ENCODE measurements at places on chromosomes 6 and 20.

GRCh38 chr6:53216301-53216700 is 67.7 kb upstream of the GCM1 start:
- DNase-seq: no peak

DNA sequence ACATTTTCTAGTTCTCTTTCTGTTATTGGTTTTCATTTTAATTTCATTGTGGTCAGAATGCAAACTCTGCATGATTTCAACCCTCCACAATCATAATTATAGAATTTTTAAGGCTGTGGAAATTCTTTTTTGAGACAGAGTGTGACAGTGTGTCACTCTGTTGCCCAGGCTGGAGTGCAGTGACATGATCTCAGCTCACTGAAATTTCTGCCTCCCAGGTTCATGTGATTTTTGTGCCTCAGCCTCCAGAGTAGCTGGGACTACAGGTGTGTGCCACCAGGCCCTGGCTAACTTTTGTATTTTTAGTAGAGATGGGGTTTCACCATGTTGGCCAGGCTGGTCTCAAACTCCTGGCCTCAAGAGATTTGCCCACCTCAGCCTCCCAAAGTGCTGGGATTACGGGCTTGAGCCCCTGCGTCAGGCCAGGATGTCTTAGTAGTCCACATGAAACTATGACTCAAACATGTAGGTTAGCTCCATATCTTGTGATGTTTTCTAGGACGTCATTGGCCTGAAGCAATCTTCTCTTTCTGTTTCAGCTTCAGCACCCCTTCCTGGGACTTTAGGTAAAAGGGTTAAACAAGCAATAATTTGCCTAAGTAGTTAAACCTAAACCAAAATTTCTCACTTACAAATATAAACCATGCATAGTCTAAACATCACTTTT is 47.4 kb upstream of the SAMD3 start:
- DNase-seq: no peak

DNA sequence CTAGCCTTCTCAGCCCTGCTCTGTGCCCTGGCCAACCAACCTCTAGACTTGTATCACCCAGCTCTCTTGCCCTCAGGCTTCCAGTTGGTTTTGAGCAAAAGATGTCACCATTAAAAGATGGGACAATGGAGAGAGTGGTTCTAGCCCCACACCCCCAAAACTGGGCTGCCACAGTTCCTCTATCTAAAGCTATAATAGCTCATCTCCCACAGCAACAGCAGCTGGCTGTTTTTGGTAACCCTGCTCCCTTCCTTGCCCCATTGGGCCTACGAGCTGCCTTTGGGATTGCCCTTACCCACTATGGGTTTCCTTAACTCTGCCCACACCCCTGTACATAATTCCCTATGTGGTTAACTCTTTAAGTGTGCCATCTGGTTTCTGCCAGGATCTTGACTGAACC is 7.6 kb upstream of the SRSF3 start:
- no peak for DNase-seq

- DNase-seq: no peak
Observed at GRCh38 chr6:55696041-55696440, 117.0 kb upstream of the HMGCLL1 start.

GRCh38 chr6:53767941-53768340 is 26.9 kb upstream of the LRRC1 start:
- DNase-seq: no peak

DNA sequence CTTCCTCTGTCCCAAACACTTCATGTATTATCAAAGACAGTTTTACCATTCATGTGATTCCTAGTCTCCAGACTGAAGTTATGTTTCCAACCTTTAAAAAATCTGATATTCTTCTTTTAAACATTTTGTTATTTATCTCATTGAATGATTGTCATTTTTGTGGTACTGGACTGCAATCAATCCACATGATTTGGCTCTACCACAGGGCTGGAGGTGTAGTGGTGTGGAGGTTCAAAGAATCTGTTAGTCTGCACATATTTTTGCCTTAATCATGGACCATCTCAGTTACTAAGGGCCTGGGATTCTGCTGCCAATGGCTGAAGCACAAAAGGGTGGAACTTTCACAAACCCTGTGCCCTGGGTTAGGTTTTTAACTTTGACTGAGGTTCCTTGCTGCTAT is 164.1 kb upstream of the JAG1 start:
- DNase-seq: no peak

DNA sequence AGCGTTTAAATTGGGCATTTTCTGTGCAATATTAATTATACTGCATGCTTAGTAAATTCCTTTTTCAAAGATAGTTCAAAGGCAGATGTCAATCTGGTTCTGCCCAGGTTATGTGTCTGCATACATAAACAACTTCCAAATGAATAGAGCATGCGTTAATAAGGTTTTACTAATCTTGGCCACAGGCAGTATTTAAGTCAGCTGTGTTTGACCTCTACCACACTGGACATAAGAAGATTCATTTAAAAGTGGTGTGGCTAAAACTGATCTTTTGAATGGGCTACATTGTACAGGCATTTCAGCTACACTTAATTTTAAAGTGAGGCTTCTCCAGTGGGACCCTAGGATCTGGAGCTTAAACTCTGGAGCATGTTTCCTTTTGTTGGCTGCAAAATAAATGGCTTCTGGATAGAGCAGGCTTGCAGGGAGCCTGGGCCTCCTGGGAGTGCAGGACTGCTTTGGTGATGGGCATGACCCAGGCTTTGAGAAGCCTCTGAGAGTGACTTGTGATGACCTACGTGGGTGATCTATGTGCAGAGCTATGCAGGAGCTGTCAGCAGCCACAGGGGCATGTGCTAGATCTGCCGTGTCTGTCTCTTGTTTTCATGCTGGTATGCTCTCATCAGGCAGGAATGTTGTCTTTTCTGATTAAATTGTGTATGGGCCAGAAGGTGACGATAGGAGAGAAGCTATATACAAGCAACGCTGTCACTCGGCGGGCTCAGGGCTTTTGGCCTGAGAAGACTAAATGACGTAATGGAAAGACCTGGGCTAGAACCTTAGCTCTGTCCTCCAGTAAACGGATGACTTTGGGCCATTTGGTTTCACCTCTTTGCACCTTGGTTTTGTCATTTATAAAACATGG is 331.2 kb downstream of the QKI start:
- DNase-seq: no peak

GRCh38 chr20:50277064-50277415 is 86.4 kb downstream of the CEBPB start:
- DNase-seq: no peak

- no peak for DNase-seq
Observed at GRCh38 chr6:131843768-131844167, 35.9 kb downstream of the ENPP1 start.

GRCh38 chr6:55456016-55456415 is 123.0 kb downstream of the HMGCLL1 start:
- DNase-seq: no peak

- no peak for DNase-seq
Observed at GRCh38 chr6:142459271-142459670, 157.5 kb downstream of the ADGRG6 start.

- no peak for DNase-seq
Observed at GRCh38 chr20:32559753-32560380, 25.3 kb downstream of the NOL4L start.

DNA sequence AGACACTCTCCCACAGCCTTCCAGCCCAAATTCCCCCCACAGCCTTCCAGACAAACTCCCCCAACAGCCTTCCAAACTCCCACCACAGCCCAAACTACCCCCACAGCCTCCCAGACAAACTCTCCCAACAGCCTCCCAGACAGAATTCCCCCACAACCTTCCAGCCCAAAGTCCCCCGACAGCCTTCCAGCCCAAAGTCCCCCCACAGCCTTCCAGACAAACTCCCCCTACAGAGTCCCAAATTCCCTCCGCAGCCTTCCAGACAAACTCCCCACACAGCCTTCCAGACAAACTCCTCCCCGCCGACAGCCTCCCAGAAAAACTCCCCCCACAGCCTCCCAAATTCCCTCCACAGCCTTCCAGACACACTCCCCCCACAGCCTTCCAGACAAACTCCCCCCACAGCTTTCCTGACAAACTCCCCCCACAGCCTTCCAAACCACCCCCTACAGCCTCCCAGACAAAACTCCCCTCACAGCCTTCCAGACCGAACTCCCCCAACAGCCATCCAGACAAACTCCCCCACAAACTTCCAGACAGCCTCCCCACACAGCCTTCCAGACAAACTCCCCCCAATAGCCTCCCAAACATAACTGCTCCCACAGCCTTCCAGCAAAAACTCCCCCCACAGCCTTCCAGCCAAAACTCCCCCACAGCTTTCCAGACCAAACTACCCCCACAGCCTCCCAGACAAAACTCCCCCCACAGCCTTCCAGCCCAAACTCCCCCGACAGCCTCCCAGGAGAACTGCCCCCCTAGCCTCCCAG is 38.0 kb upstream of the SYNDIG1 start:
- DNase-seq: no peak

DNA sequence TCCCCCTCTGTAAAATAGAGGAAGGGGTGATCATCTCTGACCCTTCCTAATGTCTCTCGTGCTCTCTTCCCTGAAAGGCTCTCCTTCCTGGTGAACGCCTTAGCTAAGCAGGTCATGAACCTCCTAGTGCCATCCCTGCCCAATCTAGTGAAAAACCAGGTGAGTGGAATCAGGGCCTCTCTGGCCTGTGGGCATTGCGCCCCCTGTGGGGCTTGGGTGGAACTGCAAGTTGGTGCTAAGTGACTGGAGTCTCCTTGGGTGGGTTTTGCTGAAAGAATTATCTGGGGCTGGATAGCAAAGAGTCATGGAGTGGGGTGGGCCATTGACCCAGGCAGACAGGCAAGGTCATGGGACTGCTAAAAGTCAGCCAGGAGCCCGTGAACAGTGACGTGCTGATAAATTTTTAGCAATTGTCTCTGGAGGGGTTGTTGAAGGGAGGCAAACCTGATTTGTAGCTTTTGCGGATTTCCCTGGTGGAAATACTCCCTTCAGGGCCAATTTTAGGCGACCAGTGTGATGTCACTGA is 8.9 kb downstream of the BPIFB1 start:
- DNase-seq: no peak

GRCh38 chr6:41577356-41578216 is 31.4 kb downstream of the FOXP4 start:
- DNase-seq: peak; percentile 47

GRCh38 chr6:7048894-7049293 is 58.9 kb upstream of the RREB1 start:
- DNase-seq: no peak

DNA sequence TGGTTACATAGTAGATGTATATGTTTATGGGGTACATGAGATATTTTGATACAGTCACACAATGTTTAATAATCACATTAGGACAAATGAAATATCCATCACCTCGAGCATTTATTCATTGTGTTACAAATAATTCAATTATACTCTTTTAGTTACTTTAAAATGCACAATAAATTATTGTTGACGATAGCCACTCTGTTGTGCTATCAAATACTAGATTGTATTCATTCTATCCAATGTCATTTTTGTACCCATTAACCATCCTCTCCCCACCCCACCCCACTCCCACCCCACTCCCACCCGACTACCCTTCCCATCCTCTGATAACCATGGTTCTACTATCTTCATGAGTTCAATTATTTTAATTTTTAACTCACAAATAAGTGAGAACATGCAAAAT is 585.4 kb downstream of the CDH26 start:
- DNase-seq: no peak

- no peak for DNase-seq
Observed at GRCh38 chr6:1381481-1382330, 7.7 kb upstream of the FOXF2 start.

DNA sequence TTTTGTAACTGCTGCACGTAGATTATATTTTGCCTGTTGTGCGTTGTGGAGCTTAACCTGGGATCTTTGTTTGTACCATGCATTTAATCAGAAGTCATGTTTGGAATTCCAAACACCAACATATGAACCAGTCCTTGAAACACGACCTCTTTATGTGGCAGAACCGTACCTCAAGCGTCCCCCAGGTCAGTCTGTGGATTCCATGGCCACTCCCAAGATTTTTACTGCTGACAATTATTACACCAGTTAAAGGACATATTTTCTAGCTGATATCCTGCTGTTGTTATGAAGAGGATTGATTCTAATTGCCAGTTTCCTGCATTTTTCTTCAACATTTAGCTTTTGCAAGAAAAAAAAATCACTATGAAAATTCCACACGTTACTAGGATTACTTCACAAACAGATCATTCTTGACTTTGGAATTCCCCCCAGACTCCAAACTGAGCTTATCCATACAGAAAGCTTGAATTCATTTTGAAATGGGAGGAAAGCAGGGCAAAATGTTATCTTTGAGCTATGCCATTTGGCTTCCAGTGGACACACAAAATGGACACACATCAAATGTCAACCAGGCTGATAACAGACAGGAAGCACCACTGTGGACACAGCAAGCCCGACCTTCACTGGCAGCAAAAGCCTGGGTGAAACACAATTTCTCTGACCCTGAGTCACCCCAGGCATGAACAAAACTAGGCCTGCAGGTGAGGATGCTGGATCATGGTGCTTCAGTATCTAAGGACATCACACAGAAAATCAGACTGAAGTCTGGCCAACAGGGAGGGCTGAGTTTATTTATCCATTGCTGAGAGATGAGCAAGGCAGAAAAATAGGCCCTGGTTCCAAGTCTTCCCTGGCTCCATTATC is 542.9 kb upstream of the JAG1 start:
- no peak for DNase-seq

- DNase-seq: no peak
Observed at GRCh38 chr6:165884813-165885765, 222.0 kb upstream of the PDE10A start.

- no peak for DNase-seq
Observed at GRCh38 chr20:51440589-51440988, 101.9 kb downstream of the NFATC2 start.

GRCh38 chr6:66496659-66497058 is 789.6 kb upstream of the EYS start:
- peak; percentile 2 for DNase-seq

- no peak for DNase-seq
Observed at GRCh38 chr20:4592316-4593148, 129.2 kb upstream of the PRND start.

- DNase-seq: no peak
Observed at GRCh38 chr20:23537030-23537429, 31.3 kb downstream of the CST9L start.

DNA sequence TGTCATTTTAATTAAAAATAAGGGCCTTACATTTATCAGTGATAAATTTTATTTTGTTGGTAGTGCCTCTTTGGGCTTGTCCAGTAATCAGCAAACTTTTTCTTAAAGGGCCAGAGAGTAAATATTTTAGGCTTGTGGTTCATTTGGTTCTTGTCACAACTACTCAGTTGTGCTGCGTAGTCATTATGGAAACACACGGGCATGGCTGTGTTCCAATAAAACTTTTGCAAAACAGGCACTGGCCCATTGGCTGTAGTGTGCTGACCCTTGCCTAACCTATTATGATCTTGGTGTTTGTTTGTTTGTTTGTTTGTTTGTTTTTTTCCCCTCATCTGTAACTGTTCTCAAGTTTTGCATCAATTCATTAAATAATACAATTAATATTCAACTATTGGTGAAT is 19.4 kb downstream of the TBPL1 start:
- no peak for DNase-seq

GRCh38 chr6:5202941-5203340 is 57.8 kb downstream of the LYRM4 start:
- DNase-seq: no peak

GRCh38 chr6:107991772-107992550 is 34.0 kb upstream of the SEC63 start:
- no peak for DNase-seq

Data from NCI-H1436 treated with DMSO at 0.1 percent for 48 hours (cell line).